ENCODE measurements at places on chromosomes 16 and 17.

DNA sequence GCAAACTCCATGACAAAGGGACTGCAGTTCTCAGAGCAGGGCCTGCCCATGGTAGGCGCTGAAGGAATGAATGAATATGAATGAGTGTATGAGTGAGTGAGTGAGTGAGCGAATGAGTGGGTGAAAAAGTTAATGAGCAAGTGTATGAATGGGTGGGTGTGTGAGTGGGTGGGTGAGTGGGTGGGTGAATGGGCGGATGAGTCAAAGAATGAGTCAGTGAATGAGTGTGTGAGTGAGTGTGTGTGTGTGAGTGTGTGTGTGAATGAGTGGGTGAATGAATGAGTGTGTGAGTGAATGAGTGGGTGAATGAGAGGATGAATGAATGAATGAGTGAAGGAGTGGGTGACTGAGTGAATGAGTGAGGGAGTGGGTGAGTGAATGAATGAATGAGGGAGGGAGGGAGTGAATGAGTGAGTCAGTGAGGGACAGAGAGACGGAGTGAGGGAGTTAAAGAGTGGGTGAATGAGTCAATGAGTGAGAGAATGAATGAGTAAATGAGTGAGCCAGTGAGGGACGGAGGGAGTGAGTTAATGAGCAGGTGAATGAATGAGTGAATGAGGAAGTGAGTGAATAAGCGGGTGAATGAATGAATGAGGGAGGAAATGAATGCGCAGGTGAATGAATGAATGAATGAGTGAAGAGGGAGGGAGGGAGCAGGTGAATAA, 11.1 kb upstream of the CHMP6 start:
- no peak for DNase-seq

- no peak for DNase-seq
Observed at GRCh38 chr17:7467498-7467897, 11.9 kb downstream of the ZBTB4 start.

DNA sequence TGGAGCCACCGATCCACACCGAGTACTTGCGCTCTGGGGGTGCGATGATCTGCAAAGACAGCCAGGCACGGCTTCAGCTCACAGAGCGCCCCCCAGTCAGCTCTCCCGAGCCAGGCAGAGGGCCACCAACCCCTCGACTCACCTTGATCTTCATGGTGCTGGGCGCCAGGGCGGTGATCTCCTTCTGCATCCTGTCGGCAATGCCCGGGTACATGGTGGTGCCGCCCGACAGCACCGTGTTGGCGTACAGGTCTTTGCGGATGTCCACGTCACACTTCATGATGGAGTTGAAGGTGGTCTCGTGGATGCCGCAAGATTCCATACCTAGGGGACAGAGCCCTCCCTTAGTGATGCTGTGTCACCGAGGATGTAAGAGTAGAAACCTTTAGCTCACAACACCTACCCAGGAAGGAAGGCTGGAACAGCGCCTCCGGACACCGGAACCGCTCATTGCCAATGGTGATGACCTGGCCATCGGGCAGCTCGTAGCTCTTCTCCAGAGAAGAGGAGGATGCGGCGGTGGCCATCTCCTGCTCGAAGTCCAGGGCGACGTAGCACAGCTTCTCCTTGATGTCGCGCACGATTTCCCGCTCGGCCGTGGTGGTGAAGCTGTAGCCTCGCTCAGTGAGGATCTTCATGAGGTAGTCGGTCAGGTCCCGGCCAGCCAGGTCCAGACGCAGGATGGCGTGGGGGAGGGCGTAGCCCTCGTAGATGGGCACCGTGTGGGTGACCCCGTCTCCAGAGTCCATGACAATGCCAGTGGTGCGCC, 1.6 kb downstream of the ACTG1 start:
- DNase-seq, result no peak

GRCh38 chr17:57295526-57296023, 39.3 kb downstream of the MSI2 start:
- no peak for DNase-seq

- DNase-seq, result no peak
Observed at GRCh38 chr16:51267681-51268080, 116.6 kb upstream of the SALL1 start.

DNA sequence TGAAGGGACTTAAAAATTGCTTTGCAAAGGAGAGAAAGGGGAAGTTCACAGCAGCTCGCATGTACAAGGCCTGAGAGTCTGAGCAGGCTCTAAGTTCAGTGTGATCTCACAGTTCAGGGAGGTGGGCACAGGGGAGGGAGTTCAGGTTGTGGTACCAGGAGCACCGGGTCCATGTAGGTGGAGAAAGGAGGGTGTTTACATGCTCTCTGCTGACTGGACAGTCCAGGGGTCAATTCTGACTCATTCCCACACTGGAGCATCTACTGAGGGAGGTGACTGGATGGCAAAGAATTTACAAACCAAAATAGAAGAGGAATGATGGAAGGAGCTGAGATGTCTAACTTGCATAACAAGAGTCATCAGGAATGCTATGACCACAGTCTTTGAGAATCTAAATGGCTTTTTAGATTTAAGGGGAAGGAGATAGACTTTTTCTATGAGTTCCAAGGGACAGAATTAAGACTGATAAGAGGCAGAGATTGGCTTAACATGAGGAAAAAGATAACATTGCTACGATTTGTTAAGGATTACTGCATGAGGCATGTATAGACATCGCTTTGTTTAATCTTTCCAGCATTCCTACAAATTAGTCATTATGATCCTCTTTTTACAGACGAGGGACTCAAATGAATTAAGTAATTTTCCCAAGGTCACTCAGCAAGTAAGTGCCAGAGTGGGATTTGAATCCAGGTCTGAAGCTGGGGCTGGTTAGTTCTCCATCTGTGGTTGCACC, 29.9 kb downstream of the MIS12 start:
- no peak for DNase-seq

GRCh38 chr17:16294560-16294959, 58.7 kb downstream of the CENPV start:
- DNase-seq, result no peak

GRCh38 chr17:12579288-12579687, 86.4 kb upstream of the MYOCD start:
- DNase-seq, result no peak

GRCh38 chr16:70478912-70479341, 24.5 kb downstream of the FCSK start:
- DNase-seq, result no peak

GRCh38 chr16:1794221-1794871, 841 bp upstream of the IGFALS start:
- no peak for DNase-seq

- no peak for DNase-seq
Observed at GRCh38 chr16:75250089-75250808, 1.2 kb downstream of the BCAR1 start.

DNA sequence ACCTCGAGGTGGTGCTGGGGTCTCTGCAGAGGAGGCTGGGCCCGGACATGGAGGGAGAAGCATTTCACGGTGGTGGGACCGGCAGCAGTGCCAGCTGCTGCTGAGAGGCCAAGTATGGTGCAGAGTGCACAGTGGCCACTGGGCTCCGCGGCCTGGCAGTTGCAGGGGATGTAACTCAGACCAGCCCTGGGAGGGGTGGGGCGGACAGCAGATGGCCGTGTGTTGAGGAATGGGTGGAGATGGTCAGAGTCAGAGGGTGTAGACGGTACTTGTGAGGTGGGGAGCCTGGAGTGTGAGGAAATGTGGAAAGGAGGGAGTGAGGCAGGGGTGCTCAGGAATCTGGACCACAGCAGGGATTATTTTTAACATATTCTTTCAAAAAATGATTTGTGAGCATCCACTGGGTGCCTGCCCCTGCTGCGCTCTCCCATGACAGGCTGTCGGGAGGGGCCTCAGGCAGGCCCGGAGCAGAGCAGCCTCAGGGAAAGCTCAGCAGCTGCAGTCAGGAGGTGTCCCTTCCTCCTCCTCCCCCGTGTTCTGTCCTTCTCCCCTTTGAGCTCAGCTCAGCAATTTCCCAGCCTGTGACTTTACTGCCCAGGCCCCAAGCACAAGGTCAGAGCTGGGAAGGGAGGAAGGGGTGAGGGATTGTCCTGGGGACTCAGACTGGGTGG, 113.1 kb downstream of the RAP1GAP2 start:
- no peak for DNase-seq

DNA sequence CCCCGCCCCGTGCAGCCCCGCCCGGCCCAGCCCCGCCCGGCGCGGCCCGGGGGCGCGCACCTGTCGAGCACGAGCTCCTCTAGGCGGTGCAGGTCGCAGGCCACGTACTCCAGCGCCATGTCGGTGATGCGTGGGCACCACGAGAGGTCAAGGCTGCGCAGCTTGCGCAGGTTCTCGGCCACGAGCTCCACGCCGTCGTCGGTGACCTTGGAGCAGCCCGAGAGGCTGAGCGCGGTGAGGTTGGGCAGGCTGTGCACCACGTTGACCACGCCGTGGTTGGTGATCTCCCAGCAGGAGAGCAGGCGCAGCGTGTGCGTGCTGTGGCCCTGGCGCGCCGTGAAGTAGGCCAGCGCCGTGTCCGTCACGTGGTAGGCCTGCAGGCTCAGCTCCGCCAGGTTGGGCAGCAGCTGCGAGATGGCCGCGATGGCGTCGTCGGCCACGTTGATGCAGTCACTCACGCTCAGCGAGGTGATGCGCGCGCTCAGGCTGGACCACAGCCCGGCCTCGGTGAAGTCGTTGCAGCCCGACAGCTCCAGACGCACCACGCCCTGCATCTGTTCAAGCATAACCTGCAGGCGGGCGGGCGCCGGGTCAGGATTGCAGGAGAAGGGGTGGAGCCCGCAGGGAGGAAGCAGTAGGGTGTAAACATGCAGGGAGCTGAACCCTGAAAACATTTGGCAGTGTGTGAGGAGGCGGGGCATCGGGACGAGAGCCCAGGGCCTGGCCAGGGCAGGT, 5.3 kb upstream of the WDR24 start:
- DNase-seq, result no peak

GRCh38 chr16:2939968-2940367, 24.1 kb upstream of the KREMEN2 start:
- no peak for DNase-seq

GRCh38 chr16:30914830-30915229, 8.5 kb upstream of the FBXL19 start:
- DNase-seq, result no peak

- DNase-seq, result no peak
Observed at GRCh38 chr17:40615068-40615840, 32.4 kb downstream of the SMARCE1 start.

DNA sequence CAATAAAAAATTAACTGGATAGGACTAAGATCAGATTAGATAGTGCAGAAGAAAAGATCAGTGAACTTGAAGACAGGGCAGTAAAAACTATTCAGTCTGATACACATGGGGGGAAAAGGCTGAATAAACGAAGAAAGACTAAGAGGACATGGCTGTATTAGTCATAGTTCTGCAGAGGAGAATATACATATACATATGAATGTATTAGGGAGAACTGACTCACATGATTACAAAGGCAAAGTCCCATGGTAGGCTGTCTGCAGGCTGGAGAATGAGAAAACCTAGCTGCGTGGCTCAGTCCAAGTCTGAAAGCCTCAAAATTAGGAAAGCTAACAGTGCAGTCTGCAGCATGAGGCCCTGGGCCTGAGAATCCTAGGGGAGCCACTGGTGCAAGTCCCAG, 98.2 kb upstream of the GNAO1 start:
- no peak for DNase-seq

All from cerebellar nuclear complex (tissue), 1 donor.